Natural killer cell (primary cell): ENCODE measurements at places on chromosomes 5 and 9.

DNA sequence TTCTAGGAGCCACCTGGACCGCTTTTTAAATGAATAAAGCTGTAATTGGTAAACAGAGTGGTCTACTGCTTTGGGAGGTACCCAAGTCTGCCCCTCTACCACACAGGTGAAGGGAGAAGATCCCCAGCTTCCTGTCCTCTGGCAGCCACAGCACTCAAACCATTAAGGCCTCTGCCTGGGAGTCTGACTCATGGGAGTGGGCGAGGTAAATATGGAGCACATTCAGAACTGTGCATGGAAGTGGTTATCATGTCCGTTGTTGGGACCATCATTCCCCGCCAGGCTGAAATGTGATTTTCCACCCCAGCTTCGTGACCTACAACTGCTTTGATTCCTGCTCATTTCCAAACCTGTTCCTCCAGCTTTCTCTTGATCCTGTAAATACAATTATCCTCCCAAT, 59.5 kb upstream of the ALDH1B1 start:
- DNase-seq: no peak

DNA sequence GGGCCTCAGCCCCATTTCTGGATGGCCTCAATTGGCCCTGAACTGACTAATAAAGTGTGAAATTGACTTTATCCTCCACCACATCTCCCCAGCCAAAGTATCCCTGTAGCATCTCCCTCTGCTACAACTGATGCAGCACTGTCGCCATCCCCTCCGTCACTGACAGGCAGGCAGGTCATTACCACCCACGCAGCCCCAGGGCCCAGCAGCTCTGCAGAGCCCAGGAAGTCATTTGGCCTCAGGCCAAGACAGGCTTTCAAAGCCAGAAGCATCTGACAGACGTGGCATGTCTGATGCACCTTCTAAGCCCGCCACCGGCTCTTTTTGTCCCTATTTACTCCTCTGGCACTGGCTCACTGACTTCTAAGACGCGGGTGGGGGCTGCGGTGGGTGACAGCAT, 65.3 kb downstream of the ARHGEF37 start:
- DNase-seq: peak; percentile 60

DNA sequence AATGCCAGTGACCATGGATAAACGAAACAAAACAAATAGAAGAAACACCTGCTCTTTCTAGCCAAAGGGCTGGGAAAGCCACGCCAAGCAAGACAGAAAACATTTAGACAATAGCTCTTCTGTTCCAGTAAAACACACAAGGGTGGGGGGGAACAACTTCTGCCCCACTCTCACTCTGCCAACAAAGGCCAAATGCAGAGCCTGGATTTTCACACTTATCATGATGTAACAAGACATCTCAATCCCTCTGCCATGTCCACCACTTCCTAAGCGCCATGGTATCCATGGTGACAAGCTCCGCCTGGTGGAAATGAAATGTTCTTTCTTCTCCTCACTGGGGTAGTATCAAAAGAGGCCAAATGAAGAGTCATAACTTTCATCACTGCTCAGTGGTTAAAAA, 60.6 kb downstream of the DRD1 start:
- no peak for DNase-seq

DNA sequence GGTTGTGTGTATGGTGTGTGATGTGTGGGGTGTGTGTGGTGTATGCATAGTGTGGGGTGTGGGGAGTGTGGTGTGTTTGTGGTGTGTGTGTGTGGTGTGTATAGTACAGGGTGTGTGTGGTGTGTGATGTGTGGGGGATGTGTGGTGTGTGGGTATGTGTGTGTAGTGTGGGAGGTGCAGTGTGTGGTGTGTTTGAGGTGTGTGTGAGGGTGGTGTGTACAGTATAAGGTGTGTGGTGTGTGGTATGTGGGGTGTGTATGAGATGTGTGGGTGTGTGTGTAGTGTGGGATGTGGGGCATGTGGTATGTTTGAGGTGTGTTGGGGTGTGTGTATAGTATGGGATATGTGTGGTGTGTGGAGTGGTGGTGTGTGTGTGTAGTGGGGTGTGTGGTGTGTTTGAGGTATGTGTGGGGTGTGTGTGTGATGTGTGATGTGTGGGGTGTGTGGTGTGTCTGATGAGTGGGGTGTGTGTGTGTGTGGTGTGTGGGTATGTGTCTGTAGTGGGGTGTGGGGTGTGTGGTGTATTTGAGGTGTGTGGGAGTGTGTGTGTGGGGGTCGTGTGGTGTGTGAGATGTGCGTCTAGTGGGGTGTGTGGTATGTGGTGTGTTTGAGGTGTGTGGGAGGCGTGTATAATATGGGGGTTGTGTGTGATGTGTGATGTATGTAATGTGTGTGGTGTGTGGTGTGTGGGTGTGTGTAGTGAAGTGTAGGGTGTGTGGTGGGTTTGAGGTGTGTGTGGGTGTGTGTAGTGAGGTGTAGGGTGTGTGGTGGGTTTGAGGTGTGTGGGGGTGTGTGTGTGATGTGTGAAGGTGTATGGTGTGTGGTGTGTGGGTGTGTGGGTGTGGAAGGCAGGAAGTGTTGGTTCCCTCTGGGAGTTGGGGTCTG, 8.6 kb downstream of the ECSCR start:
- DNase-seq: peak; percentile 66

DNA sequence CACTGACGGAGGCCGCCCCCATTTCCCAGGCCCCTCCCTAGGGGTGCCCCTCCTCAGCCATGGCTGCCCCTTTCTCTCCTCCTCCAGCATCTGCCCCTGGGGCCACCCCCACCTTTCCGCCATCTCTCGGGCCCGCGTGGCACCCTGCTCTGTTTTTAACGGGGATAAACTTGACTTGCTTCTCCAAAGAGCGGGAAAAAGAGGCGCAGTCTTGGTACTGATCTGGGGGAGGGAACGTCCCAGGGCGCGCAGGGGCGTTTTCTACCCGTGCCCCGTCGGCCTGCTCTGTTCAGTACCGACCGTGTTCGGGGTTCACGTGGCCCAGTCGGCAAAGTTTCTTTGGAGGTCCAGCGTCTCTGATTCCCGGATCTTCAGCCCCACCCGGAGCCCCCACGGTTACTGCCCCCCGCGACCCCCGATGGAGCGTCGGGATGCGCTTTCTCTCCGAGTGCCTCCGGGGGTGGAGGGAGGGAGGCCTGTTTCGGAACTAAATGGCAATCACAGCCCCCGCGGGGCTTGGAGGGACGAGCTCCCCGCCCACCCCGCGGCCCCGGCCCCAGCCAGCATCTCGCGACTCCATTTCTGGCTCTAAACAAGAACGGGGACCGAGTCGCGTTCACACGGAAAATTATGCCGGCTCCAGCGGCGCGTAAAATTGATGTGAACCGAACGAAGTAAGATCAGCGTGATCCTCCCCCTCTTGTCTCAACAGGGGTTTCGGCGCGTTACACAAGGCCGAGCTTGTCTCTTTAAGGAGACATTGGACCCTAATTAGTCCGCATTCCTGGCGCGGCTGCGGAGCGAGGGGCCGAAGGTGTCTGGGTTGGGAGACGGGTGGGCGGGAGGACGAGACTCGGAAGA, 1.1 kb upstream of the TLE4 start:
- DNase-seq: peak; percentile 30
